ENCODE measurements at places on chromosomes 6 and 20.
A peak's percentile ranks its signal among the peaks of the same experiment; 100 is the strongest.

DNA sequence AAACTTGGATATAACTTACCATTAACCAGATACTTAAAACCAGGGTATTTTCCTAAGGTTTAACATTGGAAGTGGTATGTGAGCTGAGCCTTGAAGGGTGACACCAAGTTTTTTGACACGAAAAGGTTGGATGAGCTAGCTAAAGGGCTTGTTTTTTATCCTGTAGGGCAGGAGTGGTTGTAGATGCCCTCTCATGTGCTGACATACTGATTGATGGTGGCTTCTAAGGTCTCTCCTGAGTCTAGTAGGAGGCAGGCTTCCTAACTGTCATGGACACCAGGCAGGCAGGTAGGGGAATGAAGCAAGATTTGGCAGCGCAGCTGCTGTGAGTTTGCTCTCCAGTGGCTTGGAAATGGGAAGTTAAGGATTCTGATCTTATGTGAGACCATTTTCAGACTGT, 66.1 kb downstream of the FOXO3 start:
- no peak for DNase-seq

DNA sequence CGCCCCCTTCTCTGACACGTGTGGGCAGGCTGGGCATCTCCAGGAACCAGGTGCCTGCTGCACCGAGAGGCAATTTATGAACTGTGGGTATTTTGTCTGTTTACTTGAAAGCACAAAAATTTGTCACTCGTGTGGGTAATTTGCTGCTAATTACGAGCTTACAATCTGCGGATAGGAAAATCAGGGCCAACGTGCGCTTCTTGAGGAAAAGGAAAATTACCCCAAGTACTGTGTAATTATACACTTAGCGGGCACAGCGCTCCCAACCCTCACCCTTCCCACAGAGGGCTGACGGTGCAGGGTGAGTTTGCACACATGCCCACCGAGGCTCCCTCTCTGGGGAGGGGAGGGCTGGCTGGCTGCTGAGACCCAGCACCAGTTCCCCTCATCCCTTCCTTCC, 25.3 kb upstream of the MDGA1 start:
- DNase-seq, result no peak

DNA sequence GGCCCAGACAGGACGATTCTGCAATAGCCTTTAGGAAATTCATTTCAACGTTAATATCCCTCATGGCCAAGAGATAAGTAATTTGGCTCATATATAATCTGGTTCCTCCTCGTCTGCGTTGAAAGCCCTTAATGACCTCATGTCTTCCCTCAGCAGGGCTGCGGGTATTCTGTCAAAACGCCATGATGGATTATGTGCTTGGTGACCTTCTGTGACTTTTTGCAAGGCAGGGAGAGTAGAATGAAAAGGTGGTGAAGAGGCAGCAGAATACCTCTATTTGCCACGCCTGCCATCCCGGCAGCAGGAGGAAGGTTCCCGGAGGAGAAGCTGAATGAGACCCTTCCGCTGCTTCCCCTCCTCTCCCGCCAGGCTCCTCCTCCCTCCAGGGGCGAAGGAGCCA, 41.1 kb upstream of the SPACA1 start:
- no peak for DNase-seq

- no peak for DNase-seq
Observed at GRCh38 chr20:45913116-45913515, 1.2 kb upstream of the PLTP start.

- no peak for DNase-seq
Observed at GRCh38 chr6:129872586-129872985, 11.5 kb upstream of the TMEM244 start.

DNA sequence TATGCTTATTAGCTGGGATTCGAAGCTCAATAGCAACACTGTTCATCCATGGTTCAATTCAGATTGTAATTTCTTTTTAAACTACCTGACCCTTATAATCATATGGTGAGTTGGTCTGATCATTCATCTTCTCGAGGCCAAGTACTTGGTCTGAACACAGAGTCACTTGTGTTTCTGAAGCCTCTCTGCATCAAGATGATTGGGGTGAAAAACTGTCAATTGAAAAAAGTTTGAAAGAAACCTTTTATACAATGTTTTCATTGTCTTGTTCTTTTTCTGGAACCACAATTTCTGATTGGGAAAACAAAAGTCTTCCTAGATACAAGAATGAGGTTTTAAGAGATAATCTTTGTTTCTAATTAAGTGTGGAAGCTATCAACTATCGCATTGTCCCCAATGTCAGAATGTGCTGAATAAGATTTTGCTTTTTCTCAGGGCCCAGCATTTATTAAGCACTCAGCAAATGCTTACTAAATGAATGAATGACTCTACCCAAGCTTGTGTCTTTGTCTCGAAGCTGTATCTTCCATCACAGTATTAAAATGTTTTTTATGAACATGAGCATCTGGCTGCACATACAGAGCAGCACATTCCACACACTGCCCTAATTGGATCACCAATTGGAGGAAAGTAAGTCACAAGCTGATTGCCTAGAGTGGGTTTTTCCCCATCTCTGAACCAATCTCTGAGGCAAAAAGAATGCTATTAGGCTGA, 45.0 kb upstream of the MOXD1 start:
- DNase-seq, result no peak

- DNase-seq, result no peak
Observed at GRCh38 chr6:124557873-124558272, 404.4 kb upstream of the RNF217 start.

DNA sequence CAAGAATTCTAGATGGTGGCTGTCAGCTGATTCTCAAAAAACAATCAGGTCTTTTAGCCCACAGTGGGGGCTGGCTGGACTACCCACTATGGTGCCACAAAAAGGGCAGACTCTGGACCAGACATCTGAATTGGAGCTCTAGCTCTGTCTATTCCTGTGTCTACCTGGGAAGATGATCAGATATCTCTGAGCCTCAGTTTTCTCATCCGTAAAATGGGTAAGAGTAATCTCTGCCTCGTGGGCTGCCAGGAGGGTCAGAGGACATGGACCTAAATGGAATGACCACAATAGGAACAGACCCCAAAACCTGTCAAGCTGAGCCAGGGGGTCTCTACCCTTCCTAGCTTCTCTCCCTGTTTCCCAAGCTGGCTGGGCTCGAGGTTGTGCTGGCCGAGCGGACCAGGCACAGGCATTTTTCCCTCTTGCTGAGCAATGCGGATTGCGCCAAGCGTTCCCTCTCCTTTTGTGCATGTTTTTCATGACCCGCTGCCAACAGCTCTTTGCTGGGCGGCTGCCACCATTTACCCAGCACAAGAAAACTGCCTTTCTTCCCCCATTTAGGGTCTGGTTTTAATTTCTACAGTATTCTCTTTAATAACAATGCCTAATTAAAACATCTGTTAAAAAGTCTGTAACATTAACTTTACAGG, 74.7 kb upstream of the MAFB start:
- no peak for DNase-seq

DNA sequence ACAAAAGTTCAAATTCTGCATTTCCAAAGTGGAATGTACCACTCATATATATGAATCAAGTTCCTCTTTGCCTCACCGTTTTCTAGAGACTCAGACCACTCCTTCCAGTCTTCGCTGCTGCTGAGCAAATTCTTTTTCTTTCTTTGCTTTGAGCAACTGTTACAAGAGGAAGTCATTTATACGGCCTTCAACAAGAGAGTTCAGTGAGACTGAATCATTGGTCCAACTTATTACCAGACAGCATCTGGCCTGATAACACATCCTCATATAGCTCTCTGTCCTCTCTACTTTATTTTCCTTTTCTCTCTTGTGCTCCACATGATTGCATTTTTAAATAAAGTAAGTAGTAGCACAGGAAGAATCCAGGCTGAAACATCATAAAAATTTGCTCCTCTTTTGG, 652.7 kb downstream of the PHF3 start:
- DNase-seq, result no peak

DNA sequence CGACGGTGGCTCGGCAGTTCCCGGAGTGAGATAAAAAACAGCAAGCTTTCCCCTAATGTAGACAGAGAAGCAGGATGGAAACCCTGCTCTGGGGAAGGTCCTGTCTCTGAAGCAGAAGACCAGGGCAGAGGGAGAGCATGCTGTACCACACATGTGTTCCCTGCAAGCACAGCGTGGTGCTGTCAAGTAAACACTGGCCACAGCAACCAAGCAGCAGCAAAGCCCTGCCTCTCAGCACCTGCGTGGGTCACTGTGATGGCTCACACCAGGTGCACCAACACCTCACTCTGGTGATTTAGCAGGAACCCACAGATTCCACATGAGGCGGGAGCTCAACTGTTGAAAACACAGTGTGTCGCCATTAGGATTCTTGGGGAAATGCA, 65.2 kb upstream of the TXNDC5 start:
- no peak for DNase-seq

DNA sequence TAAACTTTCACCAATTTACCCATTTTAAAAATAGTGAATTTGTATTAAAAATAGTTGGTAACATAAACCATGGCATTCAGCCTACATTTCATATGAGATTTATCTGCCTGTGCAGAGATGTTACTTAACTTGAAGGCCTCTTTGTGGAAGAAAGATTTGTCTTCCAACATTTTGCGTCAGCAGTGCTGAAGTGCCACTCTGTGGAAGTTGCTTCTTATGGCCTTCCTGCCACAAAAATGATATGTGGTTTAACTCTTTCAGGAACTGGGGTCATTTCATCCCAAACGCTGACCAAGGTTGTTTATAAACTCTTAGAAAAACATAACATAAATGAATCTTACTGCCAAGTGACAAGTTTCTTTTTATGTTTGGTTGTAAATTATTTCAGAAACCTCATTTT, 246.8 kb downstream of the ARID1B start:
- DNase-seq, result no peak

DNA sequence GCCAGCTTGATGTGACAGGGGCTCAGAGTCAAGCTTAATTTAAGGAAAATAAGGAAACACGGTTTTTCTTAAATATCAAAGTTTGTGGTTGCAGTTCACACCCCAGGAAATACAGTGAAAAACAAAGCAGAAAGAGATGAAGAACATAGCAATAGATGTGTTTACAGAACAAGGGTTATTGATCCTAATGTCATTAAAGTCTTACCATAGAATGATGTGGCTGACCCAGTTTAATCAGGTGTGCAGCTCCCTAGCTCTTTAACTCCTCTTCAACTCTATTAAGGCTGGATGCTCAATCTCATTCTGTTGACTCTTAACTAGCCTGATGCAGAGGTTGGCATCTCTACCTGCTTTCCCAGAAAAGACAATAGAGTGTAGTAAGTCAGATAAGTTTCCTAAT, 7.5 kb upstream of the GTF3C6 start:
- DNase-seq, result no peak

DNA sequence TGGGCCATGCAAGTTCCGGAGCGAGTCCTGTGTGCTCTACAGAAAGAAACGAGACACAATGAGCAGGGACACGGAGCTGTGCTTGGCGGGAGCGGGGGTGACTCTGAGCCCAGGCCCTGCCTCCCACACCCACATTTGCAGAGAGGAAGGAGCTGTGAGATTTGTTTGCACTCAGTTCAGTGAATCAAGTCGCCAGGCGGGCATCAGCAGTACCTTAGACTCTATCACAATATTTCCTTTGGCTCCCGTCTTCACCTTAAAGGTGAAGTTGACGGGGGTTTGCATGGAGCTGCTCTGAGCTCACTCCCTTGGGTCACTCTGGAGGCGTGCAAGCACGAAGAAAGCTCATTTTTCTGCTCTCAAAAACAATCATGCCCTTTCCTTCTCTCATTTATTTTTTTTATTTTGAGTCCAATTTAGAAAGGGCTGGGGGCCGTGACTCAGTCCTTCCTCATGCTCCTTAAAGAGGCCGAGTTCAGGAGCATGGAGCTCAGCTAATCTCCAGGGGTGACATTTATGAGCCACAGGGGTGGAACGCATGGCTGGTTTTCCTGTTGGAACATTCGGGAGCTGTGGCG, 188.2 kb downstream of the NFATC2 start:
- DNase-seq, result no peak

DNA sequence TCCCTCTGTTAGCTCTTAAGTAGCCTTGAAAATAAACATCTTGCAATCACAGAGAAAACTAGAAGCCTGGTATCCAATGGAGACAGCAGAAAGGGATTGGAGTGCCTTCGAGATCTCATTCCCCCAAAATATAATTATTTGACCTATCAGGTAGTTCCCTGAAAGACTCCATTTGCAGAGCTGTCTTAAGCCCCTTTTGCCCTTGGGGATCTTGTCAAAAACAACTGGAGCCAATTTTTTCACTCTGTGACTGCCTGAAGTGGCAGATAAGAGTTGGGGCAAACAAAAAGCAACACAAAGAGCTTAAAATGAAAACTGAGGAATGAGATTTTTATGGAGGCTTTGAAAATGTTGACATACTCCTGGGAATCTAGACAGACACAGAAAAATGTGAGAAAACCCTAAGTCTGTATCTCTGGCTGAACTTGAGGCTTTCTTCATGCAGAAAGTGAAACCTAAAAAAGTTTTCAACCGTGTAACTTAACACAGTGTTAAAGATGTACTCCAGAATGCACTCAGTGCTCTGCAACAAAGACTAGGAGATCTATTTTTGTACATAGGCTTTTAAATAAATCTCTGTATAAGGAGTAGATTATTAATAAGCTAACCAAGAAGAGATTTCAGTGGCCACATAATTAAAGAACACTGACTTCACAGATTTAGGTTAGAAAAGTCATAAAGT, 971.1 kb upstream of the MAN1A1 start:
- DNase-seq, result no peak

DNA sequence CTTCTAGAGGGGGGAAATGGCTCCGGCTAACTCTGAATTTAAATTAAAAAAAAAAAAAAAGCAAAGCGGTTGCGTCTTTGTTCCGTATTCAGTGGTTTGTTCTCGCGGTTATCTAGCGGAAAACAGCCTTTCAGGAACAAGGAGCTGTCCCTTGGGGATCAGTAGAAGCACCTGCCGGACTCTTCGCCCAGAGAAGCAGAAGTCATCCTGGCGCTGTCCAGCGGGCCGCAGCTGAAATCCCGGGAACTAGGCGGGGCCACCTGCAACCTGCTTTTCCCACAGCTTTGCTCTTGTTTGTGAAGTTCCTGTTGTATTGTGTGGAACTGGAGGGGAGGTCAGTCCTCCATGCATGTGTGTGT, 43.9 kb upstream of the GJE1 start:
- no peak for DNase-seq

DNA sequence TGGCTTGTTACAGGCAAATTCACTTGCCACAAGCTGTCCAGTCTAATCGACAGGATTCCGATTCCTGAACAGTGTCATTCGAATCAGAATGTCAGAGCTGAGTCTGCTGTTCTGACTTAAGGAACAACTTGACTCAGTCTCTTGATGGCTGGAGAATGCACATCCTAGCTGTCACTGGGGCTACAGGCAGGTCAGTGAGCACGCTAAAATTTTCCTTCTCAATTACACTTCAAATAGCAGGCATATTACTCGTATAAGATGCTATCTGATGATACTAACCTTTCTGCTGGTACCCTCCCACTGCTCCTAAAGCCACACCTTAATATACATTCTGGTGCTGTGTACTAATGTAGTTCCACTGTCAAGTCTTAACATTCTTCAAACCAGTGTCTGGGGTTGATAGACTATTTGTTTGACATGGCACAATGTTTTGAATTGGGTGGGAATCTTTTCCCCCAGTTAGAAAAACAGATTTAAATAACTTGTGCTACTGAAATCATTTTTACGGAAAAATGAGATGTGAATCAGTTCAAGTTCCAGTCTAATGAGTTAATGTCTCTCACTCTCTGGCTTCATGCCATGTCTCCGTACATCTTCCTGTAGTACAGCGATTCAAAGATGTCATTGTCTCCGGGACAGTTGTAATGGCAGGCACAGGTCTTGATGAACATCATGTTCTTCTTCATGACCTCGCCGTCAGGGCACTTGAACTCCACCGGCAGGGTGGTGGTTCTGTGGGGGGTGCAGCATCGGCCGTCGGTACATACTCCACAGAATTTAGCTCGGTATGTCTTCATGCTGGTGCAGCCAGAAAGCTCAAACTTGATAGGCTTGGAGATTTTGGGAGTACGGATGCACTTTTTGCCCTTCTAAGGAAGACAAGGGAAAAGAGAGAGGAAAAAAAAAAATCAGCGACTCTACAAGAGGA, 2.2 kb downstream of the CCN2 start:
- DNase-seq, result peak; percentile 53
